Amniotic stem cell (primary cell): ENCODE measurements at places on chromosomes 16 and 17.
A peak's percentile ranks its signal among the peaks of the same experiment; 100 is the strongest.

- DNase-seq: no peak
These were observed 13.4 kb downstream of the RPTOR start for GRCh38 chr17:80558046-80558445.

- DNase-seq: no peak
These were observed 23.2 kb downstream of the LITAF start for GRCh38 chr16:11563493-11564040.

- no peak for DNase-seq
These were observed 66.7 kb downstream of the CCDC182 start for GRCh38 chr17:57678393-57678792.

DNA sequence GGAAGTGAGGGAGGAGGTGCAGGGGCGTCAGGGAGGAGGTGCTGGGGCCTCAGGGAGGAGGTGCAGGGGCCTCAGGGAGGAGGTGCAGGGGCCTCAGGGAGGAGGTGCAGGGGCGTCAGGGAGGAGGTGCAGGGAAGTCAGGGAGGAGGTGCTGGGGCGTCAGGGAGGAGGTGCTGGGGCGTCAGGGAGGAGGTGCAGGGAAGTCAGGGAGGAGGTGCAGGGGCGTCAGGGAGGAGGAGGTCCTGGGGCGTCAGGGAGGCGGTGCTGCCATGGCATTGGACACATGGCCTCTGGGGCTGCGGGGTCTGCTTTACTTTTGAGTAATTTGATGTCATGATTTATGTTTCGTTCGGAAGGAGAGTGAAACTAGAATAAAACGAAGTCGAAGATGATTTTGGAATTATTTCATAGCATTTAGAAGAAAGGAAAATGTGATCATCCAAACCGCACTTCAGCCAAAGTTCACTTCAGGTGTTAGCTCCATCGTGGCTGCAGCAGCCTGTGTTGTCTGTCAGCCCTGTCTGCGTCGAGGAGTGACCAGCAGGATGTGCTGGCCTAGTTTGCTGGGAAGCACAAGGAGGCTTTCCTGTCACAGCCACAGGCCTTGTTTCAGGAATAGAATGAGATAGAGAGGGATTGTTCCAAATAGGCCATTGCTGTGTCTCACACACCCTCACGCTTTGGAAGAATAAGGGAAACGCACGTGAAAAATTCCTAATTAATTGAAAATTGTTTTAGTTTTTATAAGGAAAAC, 42.8 kb downstream of the RAB11FIP3 start:
- DNase-seq: no peak

DNA sequence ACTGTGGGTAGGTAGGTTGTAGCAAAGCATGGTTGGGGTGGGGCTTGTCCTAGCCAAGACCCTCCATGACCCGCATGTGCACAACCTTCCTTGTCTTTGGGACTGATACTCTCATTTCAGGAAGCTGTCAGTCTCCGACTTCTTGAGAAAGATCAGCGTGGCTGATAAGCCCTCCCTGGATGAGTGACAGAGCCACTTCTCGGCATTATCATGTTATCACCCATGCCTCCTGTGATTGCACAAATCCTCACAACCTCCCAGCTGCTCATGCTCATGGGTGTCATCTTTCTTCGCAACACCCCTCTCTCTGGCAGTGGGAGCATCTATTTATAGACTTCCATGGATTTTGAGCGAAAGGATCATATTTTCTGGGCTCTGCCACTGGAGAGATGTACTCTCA, 314.2 kb downstream of the FOXL1 start:
- no peak for DNase-seq

DNA sequence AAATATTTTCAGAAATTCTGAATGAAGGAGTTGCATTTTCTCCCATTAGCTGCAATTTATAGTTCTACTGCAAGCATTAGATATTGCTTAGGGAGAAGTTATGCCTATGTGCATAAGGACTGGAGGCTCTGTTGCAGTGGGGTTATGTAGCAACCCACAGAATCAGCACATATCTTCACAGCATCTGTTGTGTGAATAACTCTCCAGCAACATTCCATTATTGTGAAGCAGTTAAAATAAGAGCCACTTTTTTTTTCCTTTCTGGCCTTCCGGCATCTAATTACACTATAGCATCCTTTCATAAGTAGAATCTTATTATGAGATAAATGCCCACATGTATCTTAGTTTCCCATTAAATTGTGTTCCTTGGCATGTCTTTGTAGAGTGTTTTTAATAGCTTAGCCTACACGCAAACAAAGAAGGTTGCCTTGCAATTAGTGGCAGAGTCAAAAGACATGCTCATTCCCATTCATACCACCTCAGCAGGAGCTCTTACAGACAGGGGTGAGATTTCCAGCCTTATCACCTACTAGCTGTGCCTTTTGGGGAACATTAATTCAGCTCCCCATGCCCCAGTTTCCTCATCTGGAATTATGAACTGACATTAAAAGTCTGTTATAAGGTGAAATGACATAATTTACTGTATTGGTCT, 596.0 kb upstream of the GOT2 start:
- no peak for DNase-seq

DNA sequence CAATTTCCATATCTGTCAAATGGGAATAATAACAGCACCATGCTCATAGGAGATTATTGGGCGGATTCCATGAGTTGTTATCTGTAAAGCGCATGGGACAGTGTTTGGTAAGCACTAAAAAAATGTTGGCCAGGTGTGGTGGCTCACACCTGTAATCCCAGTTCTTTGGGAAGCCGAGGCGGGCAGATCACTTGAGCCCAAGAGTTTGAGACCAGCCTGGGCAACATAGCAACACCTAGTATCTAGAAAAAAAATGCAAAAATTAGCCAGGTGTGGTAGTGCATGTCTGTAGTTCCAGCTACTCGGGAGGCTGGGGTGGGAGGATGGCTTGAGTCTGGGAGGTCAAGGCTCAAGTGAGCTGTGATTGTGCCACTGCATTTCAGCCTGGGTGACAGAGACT, 66.8 kb upstream of the NFAT5 start:
- DNase-seq: no peak

- DNase-seq: no peak
These were observed 8.2 kb upstream of the DRG2 start for GRCh38 chr17:18079543-18079942.

DNA sequence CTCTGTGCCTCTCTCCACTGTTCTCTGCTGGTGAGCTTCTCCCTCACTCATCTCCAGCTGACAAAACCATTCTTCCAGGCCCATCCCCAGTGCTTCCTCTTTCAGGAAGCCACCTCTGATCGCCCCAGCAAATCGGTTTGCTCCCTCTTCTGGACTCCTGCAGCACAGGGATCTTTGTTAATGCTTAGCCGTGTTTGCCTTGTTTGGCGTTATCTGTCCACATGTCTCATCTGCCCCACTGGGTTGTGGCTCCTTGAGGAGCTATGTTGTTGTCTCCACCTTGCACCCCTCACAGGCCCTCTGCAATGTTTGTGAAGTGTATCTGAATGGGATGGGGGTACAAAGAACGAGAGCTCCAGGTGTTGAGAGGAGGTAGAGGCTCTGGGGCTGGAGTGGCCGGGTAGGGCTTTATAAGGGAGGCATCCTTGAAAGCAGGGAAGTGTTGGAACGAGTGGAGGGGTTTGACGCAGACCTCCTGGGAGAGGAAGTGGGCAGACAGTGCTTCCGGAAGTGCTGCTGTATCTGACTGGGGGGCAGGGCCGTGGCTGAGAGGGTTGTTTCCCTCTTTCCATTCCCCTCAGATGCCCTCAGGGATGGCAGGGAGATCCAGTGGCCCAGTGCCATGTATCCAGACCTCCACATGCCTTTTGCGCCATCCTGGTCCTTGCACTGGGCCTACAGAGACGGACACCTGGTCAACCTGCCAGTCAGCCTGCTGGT, 27.8 kb downstream of the CASKIN2 start:
- DNase-seq: no peak

DNA sequence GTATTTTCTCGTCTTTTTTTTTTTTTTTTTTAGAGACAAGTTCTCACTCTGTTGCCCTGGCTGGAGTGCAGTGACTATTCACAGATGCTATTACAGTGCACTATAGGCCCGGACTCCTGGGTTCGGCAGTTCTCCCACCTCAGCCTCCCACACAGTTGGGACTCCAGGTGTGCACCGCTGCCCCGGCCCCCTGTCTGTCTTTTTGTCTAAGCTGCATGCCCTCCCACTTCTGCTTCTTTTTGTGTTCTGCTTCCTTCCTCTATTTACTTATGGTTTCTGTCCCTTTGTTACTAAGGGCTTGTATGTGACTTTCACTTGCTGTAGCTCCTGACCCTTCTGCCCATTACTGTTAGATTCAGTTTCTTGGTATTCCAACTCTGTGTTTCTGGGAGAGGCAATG, 20.5 kb downstream of the SLC7A6 start:
- DNase-seq: no peak

DNA sequence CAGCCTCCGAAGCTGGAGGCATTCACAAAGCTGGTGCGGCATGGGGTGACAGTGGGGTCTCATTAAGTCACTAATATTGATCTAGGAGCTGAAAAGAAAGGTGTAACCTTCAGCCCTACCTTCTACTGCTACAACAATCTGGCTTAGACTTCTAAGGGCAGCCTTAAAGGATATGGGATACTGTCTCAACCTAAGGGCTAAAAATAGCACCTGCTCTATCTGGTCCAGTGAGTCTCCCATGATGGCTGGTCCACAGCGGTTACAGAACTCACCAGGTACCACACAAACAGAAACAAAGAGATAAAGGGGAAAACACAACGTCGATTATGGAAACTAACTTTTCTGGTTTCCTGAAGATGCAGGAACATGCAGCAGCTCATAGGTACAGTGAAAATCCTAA, 115.8 kb downstream of the SMG6 start:
- no peak for DNase-seq

DNA sequence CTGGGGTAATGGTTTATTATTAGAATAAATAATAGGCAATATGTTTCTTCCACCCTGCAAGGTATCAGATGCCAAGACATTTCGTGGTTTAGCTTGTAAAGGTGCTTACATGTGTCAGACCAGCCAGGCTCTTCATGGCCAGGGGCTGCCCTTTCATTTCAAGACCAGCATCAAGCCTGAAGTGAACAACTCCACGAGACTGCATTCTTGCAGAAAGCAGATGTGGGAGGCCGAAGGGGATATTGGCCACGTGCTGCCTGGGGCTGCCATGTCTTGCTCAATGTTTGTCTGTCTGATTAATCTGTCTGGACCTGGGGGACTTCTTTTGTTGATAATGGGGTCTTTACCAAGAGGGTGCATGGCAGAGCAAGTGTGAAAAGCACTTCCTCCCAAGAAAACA, 294.2 kb upstream of the RBFOX1 start:
- DNase-seq: no peak

- no peak for DNase-seq
These were observed 122.4 kb downstream of the HIC1 start for GRCh38 chr17:2177235-2177811.

GRCh38 chr17:29159306-29159860, 20.8 kb downstream of the MYO18A start:
- DNase-seq: no peak

DNA sequence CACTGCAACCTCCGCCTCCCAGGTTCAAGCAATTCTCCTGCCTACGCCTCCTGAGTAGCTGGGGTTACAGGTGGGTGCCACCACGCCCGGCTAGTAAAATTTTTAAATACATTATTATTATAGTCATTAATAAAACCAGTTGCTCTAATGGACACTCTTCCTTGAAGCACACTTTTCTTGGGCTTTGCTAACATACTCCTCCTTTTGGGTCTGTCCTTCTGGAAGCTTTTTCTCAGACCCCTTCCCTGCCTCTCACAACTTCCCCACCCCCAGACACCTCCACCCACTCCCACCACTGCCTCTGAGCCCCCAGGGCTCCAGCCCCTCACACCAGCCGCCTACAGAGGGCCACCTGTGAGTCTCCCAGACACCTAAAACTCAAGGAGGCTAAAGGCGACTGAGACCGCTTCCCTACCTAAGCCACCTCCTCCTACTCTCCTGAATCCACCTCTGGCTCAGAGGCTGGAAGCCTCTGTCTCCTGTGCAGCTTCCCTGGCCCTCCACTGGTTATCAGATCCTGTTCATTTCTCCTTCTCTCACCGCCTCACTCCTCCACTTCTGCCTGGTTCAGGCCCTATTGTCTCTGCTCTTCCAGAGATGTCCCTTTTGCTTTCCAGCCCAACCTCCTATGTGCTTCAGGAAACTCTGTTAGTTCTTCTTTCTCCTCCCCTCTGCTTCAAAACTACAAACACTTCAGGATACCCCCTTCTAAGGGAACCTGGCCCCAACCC, 2.1 kb upstream of the CUEDC1 start:
- no peak for DNase-seq

- DNase-seq: no peak
These were observed 122.1 kb downstream of the SKAP1 start for GRCh38 chr17:48307814-48308411.

- DNase-seq: no peak
These were observed 240.3 kb downstream of the RBFOX3 start for GRCh38 chr17:79370594-79370993.

GRCh38 chr17:3503285-3503684, 27.5 kb downstream of the ASPA start:
- DNase-seq: no peak

DNA sequence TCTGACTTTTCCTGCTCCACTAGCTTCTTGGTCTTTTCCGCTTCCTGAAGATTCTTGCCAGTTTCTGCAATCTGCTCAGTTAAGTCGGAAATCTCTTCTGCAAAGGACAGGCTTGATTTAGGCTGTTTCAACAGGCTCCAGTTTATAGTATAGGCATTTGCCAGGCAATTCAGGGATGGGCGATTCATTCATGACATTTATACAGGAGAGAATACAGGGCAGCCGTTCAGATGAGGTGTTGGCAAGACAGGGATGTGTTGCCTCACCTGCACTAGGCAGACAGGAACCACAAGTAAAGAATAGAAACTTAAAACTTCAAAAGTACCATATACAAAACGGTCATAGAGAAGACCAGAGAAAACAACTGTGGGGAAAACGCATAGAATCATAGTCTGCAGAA, 61.7 kb downstream of the MYH13 start:
- no peak for DNase-seq

GRCh38 chr16:68291227-68291626, 19.5 kb downstream of the SLC7A6OS start:
- DNase-seq: no peak

- DNase-seq: peak; percentile 90
These were observed 1.3 kb upstream of the TUBB3 start for GRCh38 chr16:89921702-89922476.

- no peak for DNase-seq
These were observed 82.3 kb downstream of the SDR42E1 start for GRCh38 chr16:81928975-81929374.

GRCh38 chr17:50961282-50962220, 95.4 kb upstream of the TOB1 start:
- no peak for DNase-seq

- no peak for DNase-seq
These were observed 637 bp downstream of the DHRS11 start for GRCh38 chr17:36592316-36592715.
